ENCODE measurements at places on chromosomes 3 and 15. TPM values are rescaled to one million over a fixed set of nuclear protein-coding genes. Genes with fewer than 3 reads are reported as not detected.

Gene RGMA
- total RNA-seq, result 2.0 TPM

DNA sequence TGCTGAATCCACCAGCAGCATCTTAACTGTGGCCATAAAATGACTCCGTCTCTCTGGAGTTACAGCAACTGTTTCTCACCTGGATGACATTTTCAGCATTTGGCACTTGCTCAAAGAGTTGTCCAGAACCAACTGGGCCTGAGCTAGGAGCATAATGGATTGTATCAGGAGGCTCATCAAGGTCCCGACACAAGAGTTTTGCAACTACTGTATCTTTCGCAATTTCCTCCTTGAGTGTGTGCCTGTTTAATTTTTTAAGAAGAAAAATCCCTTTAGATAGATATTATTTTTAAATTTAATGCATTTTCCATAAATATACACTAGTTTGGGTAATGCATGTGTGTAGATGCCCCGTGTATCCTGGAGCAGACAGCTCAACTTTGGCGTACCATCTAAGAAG, 44.3 kb upstream of the C3orf49 start:
- DNase-seq, result peak; percentile 37

DNA sequence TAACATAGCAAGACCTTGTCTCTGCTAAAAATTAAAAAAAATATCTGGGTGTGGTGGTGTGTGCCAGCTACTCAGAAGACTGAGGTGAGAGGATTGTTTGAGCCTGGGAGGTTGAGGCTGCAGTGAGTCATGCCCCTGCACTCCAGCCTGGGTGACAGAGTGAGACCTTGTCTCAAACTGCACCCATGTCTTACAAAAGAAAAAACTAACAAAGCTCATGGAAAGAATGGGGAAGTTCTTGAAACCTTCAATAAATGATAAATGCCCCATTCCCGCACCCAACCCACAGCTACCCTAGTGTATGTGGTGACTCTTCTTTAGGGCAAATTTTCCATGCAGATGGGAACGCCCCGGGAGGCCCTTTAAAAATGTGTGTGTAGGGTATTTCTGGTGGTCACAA, 28.3 kb downstream of the RPLP1 start:
- no peak for DNase-seq

DNA sequence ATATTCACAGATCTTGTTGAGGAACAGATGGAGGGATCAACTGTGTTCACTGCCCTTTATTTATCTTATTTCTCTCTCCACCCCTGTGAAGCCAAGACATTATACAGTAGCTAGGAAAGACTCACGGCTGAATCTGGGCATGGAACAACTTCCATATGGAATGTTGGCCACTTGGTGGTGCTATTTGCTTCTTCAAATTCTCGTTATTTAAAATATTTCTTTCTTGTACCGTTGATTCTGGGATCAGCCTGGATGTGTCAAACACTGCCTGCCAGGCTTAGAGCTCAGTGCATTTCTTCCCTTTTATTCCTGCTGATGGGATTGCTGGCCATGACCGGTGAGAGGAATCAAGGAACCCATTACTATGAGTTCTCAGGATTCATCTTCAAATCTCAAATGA, 17.5 kb upstream of the GASK1A start:
- DNase-seq, result peak; percentile 78

Measured in GM23248 (cell line).